ENCODE measurements at places on chromosomes 16 and 17.

- no peak for DNase-seq
Observed at GRCh38 chr17:42878123-42878880, 22.3 kb upstream of the G6PC1 start.

- DNase-seq, result no peak
Observed at GRCh38 chr16:69223882-69224281, 36.9 kb downstream of the SNTB2 start.

DNA sequence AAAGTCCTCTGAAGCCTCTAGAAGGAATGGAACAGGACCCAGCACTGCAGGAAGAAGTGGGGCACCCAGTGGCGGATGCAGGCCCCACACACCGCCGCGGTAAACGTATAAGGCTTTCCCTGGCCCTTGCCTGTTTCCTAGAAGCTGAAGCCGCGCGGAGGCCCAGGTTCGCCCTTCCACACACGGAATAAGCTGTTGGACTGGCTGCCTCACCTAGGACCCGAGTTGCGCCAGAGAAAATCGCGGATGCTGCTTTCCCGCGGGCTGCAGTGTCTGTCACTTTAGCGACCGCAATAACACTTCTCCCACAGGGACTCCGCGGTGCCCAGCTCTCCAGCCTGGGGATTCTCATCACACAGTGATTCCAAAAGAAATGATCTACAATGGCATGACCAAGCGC lies 1736.9 kb downstream of the TP53TG3F start:
- no peak for DNase-seq

- peak; percentile 47 for DNase-seq
Observed at GRCh38 chr16:48687421-48688038, 77.5 kb upstream of the N4BP1 start.

GRCh38 chr17:41919840-41920579 lies 1.3 kb upstream of the ACLY start:
- no peak for DNase-seq

DNA sequence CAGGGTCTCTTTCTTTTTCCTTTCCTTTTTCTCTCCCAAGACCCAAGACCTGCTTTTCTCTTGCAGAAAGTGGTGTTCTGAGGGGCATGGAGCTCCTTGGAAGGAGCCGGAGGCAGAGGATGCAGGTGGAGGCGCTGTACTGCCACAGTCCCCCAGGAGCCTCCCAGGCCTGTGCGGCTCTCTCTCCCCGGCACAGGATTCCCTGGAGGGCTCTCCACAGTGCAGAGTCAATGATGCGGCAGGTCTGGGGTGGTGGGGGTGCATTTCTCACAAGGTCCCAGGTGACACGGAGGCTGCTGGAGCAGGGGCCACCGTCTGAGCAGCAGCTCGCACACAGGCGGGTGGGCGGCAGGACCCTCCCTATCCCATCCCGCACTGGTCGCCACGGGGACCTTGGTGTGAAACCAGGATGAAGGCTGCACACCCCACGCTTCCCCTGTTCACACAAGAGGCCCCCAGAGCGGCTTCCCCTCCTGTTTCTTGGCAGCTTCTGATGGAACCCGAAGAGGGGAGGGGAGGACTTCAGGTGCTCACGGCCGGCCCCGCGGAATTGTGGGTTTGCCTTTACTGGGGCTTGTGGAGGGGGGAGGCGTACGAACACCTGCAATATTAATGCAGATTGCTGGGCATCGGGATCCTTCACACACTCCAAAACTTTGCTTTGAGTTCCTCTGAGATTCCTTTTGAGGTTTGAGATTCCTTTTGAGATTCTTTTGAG lies 186.9 kb downstream of the ENGASE start:
- no peak for DNase-seq

Measured in femur (tissue), 1 donor.